ENCODE measurements at places on chromosomes 7 and 10.

DNA sequence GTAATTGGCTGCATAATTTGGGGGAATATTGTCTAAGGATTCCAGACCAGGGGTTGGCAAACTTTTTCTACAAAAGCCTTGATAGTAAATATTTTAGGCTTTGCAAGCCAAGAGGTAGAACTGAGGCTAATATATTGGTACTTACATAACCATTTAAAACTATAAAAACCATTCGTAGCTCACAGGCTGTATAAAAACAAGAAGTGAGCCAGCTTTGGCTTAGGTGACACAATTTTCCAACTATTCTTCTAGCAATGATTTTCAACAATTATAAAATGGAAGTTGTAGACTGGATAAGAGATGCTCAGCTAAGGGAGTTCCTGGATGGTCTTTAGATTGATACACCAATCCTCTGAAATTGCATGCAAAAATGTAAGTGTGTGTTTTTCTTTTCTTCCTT lies 1.4 kb downstream of the GPR141 start:
- DNase-seq = no peak

DNA sequence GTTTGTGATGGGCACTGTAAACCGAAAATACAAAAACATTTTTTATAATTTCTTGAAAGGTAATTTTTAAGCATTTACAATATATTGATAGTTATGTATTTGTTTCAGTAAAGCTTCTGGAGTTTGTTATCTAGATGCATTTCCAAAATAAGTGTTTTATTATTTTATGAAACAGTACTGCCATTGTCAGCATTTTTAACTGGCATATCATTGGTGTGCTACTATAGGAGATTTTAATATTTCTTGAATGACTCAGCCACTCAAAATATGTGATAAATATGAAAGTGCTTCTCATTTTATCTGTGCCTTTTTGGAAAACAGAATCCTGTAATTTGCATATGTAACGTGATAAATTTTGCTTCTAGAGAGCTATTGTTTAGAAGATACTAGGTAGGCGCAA lies 97.9 kb downstream of the ANKIB1 start:
- DNase-seq = no peak

- no peak for DNase-seq
Observed at GRCh38 chr7:105228555-105228954, 160.2 kb downstream of the SRPK2 start.

DNA sequence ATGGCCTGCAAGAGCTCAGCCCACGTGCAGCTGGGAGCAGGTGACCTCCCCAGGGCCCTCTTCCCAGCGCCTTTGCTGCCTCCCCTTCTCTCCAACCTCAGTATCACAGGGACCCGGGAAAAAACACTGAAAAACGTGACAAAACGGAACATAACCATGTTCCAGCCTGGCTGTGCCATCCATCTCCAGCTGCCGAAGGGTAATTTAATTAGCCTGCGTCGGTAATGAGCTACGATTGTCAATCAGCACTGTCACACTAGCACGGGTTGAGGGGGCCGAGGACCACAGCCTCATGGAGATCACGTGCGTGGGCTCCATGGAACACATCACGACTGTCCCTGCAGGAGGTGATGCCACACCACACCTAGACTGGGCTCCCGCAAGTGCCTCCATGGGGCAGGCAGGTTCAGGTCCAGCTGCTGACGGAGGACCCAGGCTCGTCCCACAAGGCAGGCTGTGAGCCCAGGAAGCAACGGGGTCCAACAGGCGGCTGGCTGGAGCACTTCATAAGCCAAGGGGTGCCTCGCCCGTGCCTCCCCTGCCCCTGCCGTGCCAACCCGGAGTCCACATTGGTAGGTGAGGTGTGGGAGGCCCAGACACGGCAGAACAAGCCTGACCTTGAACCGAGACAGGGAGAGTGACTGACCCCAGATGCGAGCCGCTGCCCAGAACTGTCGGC lies 199.5 kb downstream of the ELFN1 start:
- no peak for DNase-seq

- no peak for DNase-seq
Observed at GRCh38 chr10:2575460-2575859, 491.9 kb upstream of the PFKP start.

All from stimulated activated CD8-positive, alpha-beta memory T cell treated with anti-CD3 and anti-CD28 coated beads, Interleukin-2, amount 100 ng/mL, for 1 hour (primary cell).